IMR-90 (cell line): ENCODE measurements at places on chromosomes 4 and X.
A peak's percentile ranks its signal among the peaks of the same experiment; 100 is the strongest.

DNA sequence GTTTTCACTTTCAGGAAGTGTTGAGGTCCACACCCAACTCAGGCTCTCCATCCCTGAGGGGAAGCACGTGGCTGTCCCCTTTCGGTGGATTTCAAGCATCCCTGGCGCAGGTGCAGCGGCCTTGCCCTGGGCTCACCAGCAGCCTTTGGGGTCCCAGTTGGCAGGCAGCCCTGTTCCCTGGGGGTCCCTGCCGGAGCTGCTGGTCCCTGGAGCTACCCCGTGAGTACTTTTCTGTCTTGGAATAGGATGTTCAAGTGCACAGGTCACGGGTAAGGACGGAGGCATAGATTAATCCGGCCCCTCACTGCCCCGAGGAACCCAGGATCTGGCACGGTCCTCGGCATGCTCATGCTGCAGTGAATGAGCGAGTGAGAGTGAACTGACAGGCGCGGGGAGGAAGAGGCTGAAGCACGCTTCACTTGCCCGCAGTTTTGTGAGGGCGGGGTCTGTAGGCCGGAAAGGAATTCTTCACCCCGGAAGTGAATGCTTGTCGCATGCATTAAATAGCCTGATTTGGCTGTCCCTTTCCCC lies 117.2 kb upstream of the FAT1 start:
- DNase-seq: no peak

- DNase-seq: no peak
Measured at GRCh38 chrX:130857207-130857606, 45.8 kb downstream of the ENOX2 start.

GRCh38 chr4:26406346-26406975 lies 83.8 kb downstream of the CCKAR start:
- peak; percentile 36 for DNase-seq

DNA sequence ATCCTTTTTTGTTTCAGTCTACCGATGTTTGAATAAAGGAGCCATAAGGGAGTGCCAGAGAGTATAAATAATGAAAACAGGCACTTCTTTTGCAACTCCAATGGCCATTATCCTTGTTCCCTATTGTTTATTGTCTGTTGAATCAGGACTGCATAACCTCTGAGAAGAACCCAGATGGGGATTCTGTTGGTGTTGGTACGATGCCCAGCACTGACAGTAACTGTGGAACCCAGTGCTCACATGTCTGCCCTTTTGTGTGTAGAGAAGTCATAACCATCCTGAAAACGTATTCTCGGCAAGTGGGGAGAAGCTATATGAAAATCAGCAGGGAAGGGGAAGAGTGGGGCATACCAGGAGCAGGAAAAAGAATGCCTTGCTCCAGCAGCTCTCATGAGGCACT lies 195.1 kb upstream of the EDNRA start:
- peak; percentile 13 for DNase-seq

GRCh38 chr4:123651066-123651465 lies 254.5 kb downstream of the SPRY1 start:
- no peak for DNase-seq

- no peak for DNase-seq
Measured at GRCh38 chr4:26987191-26987590, 126.5 kb downstream of the STIM2 start.

DNA sequence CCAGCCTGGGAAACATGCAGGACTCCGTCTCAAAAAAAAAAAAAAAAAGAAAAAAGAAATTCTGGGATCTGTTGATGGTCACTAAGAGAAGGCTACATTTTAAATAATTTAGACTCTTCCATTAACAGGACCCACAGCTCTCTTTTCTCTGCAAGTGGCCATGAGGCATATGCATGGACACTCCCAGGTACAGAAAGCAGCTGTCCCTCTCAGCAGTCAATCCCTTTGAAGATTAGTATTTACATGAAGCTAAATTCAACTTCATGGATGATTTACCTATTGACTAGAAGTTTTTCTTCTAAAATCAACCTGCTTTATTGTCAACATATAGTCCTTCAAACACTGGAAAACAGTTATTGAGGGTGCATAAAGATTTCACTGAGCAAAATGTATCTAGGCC lies 139.9 kb downstream of the CPEB2 start:
- DNase-seq: no peak

DNA sequence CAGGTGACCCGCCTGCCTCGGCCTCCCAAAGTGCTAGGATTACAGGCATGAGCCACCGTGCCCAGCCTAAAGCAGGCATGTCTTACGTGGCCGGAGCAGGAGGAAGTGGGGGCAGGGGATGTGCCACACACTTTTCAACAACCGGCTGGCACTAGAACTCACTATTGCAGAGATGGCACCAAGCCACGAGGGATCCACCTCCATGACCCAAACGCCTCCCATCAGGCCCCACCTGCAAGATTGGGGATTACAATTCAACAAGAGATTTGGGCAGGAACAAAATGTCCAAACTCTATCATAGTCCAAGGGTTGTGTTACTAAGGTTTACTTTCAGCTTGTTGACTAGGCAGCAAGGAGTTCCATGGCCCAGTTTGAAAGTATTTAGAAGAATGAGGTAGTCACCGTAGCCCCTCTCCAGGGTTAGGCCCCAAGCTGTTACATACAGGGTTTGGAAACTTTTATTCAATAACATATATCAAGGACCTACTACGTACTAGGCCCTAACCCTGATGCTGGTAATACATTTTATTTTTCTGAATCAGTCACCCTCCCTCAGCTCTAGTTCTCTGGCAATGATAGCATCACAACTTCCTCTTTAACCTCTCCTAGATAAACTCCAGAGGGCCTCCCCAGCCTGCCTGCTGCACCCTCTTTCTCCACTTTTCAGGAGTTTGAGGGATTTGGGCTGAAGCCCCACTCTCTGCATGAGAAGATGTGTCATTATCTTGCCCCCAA lies 18.0 kb upstream of the TBC1D14 start:
- peak; percentile 31 for DNase-seq

DNA sequence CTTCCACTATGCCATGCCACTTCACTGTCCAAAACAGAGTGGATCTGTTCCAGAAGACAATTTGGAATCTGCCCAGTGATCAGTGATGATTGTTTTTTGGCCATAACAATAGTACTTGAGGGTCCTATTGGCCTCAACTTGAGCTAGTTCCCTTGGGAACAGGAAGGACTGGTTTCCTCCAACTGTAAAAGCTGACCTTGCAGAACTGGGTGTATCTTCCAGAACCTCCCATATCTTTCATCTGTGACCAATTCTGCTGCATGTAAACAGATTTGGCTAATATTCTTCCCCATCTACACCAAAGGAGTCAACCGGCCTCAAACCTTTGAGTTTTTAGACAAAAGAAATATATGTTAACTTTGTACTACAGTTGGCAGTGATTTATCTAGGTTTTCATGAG lies 165.1 kb upstream of the TRPC5 start:
- DNase-seq: no peak

- DNase-seq: peak; percentile 82
Measured at GRCh38 chr4:127975121-127975770, 10.0 kb downstream of the ABHD18 start.

GRCh38 chrX:123756320-123756719 lies 23.5 kb upstream of the THOC2 start:
- DNase-seq: peak; percentile 51
